Hepatocyte (in vitro differentiated cells): ENCODE measurements at places on chromosomes 3 and 15. TPM values are rescaled to one million over a fixed set of nuclear protein-coding genes. Genes with fewer than 3 reads are reported as not detected.

DNA sequence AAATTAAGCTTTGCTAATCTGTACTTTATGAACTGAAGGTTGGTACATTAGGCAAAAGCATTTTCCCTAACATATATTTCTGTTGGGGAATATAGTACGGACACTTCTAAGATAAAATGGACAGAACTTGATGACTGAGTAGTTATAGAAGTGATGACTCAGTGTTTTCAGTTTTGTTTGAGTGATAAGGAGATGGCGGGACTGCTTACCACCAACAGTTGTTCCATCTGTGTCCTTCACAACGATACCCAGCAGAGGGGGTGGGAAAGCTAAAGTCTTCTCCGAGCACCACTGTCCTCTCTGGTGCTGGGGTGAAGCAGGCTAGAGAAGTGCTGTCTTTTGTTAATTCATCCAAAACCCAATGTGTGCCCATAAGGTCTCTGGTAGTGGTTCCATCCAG, 195.8 kb downstream of the CD47 start:
- DNase-seq, result no peak

GRCh38 chr3:177426878-177427495, 229.7 kb upstream of the TBL1XR1 start:
- no peak for DNase-seq

DNA sequence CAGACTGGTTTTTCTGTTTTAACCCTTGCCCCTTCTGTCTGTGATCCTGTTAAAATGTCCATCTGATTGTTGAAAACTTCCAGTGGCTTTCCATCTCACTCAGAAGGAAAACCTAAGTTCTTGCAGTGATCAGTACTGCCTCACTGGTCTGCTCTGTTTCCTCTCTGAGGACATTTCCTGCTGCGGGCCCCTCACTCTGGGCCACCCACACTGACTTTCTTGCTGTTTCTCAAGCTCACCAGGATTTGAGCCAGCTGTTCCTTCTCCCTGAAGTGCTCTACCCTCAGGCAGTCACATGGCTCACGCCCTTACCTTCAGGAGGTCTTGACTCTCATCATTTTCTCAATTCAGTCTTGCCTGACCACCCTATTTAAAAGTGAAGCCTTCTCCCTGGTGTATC, 1.8 kb downstream of the GRK7 start:
- DNase-seq, result no peak

DNA sequence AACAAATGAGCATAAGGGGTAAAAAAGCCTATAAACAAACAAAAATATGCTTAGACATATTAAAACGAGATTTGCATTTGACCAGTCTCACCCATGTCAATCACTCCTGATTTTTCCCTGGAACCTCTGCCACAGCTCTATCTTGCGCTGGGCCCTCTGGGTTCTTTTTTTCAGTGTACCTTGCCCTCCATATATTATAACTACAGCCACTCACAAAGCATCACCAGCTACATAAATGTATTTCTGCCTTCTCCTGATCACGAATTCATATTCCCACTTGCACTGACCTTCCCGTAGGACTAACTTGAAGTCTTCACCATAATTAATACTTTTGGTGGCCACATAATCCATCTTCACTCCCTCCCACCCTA, 395.6 kb upstream of the ROBO2 start:
- DNase-seq, result no peak

DNA sequence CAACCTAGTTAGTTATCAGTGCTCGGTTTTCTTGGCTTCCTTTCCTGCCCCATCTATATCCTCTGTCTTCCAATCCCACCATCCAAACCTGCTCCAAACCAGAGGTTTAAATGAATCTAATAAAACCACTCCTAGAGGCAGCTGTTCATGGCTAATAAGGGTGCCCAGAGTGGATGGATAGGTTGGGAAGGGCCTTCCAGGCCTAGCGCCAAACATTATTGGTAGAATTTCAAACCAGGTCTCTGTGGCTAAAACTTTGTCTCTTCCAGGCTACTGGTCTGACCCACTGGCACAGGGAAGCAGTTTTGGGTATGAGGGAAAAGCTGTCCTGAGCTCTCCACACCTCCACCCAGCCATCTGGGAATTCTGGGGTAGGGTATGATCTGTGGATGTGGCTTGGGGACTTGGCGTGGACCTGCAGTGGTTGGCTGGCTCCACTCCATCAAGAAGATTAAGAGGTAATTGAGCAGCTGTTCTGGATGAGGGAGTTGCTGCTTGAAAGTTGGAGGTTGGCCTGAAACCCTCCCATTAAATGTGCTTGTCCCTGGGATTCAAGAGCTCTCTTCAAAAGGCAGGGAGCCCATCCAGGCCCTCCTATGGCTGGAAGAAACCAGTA, 29.3 kb upstream of the INSYN1 start:
- DNase-seq, result no peak

DNA sequence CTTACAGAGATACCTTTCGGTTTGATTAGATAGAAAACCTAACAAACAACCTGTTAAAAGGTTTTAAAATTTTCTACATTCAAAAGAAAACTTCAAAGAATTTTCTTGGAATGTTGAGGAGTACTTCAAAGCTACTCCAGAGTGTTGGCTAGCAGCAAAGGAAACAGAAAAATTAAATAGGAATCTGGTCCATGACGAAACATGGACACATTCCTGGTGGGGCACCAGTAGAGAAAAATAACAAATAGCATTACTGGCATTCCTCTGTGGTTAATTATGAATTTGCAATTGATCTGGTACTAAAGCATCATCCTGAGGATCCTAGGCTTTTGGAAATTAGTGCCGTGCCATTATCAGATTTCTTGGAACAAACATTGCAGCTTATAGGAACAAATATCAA, 59.5 kb upstream of the DPPA4 start:
- DNase-seq, result no peak

DNA sequence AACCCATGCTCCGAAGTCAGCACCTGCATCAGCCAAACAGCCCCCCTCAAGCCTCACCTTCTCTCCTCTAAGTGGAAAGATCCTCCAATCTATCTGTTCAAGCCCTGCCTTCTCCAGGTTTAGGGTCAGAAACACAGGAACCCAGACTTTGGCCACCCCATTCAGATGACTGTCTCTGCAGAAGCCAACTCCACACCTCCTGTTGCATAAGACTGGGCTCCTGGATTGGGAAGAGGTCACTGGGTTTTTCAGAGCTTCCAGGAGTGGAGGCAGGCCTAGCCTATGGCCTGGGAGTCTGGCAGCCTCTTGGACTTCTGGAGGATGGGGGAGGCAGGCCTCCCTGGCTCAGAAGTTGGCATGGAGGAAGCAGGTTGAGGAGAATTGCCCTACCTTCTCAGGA, 21.5 kb downstream of the CCDC33 start:
- DNase-seq, result no peak

- no peak for DNase-seq
Observed at GRCh38 chr3:147210676-147211075, 195.7 kb downstream of the ZIC4 start.

DNA sequence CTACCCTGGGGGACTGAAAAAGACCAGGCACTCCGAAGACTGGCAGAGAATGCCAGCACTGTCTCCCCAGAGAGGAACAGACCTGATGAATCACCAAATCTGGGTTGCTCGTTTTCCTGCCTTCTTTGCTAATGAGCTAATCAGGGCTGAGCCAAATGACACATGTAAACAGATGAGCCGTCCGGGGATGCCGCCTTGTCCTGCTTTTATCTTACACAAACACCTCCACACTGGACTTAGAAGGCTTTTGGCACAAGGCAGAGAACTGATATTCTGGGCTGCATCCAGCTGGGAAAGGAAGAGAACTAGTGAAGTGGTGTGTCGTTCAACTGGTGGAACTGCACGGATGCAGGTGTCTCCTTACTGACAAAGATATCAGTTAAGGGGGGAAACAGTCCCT, 88.1 kb downstream of the MECOM start:
- DNase-seq, result peak; percentile 23

DNA sequence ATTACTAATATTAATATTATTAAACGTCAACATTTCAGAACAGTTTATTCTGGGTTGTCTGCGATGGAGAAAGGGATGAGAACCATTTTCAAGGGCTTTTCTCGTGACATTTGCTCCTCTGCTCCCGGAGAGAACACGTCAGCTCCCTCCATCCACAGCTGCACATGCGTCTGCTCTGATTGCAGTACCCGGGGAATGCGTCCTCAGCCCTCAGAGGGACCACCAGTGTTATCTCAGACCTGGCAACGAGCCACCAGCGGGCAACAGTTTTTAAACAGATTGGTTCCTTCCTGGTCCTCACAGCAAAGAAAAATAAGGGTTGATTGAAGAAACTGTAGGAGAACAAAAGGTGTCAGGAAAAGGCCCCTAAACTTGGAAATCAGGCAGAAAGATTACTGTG, 202.2 kb upstream of the ADAMTS9 start:
- no peak for DNase-seq

DNA sequence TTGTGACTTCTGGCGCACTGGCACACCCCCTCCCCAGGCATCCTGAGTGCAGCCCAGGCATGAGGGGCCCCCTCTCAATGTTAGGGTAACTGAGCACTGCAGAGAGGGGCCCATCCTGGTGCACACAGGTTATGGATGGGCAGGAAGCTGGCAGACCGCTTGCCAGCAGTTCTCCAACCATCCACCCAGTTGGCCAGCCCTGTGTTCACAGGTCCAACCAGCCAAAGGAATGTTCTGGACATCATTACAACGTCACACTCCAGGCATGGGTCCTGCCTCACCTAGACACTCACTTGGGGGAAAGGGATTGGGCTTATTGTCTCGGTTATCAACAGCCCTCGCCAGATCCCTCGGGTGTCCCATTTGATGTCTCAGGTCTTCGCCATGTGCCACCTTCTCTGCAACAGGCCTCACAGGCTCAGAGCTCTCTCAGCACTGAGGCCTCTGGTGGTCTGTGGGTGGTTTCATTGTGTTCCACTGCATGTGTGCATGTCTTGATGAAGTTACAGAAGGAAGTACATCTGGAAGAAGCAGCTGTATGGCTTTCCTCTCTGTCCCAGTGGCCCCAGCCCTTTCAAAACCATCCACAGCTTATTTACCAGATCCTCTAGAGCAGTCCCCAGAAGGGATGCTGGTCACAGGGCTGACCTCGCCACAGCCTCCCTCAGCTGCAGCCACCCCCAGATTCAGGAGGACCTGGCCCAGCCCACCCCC, 23.7 kb downstream of the ADCY5 start:
- no peak for DNase-seq

The NCK1 gene
- 25.1 and 30.5 TPM in 2 replicates for polyA plus RNA-seq

The SEC62 gene
- 138 and 147 TPM in 2 replicates for polyA plus RNA-seq

The WDR72 gene
- 2.6 and 3.5 TPM in 2 replicates for polyA plus RNA-seq

The SLC2A2 gene
- polyA plus RNA-seq, result 21.7 and 40.8 TPM in 2 replicates

The SLC12A6 gene
- polyA plus RNA-seq, result 5.9 and 7.4 TPM in 2 replicates

The LTF gene
- polyA plus RNA-seq, result 0.27 TPM in 1 of 2 replicates, not detected in the other
